IPS-NIHi11 (cell line): ENCODE measurements at places on chromosomes 2 and 18.
A peak's percentile ranks its signal among the peaks of the same experiment; 100 is the strongest.

- DNase-seq, result peak; percentile 34
Observed at GRCh38 chr2:201235860-201236811, 24.2 kb upstream of the CASP8 start.

- no peak for DNase-seq
Observed at GRCh38 chr2:26556309-26557243, 78.7 kb upstream of the OTOF start.

DNA sequence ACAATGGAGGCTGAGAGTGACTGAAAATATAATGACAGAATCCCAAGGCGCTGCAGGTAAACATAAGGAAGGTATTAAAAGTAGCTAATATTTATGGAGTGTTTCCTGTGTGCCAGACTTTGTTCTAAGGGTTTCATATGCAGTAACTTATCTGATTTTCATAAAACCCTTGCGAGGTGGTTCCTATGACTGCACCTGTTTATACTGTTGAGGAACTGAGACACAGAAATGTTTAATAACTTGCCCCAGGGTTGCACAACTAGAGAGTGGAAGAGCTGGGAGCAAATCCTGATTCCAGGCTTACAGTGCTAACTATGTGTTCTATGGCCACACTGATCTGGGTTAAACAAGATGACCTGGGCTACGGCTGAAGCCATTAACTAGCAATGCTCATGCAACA lies 2.4 kb downstream of the SP110 start:
- DNase-seq, result no peak

DNA sequence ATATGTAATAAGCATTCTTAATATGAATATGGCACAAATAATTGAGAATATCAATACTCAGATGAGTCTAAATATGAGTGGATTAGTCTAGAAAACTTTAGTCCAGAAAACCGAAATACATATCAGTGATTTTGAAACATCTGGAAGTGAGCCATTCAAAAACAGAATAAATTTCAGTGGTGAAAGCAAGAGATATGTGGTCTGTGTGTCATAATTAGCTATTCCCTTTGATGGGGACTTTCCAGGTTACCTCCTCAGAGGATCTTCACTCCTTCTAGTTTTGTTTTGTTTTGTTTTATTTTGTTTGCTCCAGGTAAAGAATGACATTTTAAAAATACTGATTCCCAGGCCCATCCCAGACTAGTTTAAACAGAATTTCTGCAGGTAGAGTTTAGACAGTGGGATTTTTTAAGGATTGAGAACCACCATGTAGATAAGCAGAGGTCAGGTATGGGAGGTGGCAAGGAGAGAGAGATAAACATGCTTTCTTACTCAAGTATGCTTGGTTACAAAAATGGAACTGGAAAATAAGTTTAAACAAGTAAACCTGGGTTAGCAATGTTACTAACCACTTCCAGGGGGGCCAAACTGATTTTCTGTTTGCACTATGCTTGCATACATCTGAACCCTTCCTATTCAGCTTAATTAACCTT lies 70.7 kb downstream of the NABP1 start:
- DNase-seq, result no peak

DNA sequence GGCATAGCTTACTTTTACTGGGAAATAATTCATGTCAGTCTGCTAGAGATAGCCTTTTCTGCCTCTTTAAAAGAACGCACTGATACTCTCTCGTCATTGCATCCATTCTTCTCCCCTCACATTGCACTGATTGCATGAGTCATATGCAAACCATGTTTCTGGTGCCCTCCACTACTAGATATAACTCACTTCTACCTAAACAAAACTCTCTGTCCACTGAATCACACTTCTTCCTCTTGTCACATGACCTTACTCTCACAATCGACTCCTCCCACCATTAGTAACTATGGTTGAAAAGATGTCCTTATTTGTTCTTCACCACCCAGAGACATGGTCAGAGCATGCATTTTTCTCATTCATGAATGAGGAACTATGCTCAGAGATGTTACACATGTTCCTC lies 158.0 kb downstream of the CSRNP3 start:
- DNase-seq, result no peak

DNA sequence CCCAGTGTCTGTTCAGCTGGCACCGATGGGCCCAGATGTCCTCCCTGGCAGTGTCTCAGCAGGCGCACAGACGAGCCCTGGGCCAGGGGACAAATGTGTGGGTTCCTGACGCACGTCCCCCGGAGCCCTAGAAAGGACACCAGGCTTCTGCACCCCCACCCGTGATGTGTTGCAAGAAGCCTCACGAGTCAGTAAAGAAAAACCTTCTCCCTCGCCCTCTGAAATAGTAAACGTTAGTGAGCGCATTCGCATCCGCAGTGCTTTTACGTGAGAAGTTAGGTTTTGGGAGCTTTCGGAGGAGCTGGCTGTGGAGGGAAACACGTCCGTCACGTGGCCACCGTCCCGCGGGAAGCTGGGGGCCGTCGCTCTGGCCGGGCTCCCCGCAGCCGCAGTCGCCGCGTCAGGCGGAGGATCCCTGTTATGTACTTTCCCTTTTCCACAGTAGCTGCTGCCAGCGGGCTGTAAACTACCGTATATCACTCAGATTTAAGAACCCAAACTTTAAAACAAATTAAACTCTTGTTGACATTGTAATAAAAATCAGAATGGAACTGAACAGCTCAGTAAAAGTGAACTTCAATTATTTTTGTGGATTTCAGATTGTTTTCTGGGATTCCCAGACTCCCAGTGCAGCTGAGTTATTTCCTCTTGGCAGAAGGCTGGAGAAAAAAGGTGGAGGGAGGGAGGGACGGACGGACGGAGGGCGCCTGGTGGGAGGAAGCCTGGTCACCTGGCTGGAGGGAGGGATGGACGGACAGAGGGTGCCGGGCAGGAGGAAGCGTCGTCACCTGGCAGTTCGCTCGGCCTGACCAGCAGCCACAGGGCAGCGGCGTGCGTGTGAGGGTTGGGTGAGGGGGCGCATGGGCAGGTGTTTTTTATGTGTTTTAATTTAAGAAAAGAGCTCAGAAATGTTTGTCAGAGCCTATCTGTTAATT lies 112.1 kb downstream of the NFATC1 start:
- DNase-seq, result no peak

GRCh38 chr2:148627224-148627623 lies 17.3 kb upstream of the EPC2 start:
- DNase-seq, result no peak

DNA sequence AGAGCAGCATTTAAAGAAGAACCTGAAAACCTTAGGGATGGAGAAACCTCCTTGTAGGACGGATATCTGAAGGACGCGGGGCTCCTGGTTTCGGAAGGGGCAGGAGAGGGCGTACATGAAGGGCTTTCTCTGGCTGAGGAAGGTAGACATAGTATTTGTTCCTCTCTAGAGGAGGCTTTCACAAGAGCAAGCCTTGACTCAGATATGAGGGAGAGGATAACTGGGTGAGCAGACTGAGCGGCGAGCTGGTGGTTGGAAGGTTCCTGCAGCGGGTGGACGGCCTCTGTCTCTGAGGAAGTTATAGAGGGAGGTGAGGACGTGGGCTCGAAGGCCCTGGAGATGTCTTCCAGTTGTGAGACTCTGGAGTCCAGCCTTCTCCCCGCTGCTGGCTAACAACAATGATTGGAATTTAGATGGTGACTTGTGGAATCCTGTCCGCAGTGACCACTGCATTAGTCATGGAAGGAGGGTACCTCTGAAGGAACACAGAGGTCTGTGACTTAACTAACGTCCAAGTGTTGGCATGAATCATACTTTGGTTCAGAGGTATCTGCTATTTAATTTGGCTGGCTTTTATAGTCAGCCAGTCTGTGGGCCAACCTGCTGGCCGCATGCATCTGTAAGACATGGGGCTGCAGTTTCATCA lies 80.9 kb downstream of the ASAP2 start:
- no peak for DNase-seq

DNA sequence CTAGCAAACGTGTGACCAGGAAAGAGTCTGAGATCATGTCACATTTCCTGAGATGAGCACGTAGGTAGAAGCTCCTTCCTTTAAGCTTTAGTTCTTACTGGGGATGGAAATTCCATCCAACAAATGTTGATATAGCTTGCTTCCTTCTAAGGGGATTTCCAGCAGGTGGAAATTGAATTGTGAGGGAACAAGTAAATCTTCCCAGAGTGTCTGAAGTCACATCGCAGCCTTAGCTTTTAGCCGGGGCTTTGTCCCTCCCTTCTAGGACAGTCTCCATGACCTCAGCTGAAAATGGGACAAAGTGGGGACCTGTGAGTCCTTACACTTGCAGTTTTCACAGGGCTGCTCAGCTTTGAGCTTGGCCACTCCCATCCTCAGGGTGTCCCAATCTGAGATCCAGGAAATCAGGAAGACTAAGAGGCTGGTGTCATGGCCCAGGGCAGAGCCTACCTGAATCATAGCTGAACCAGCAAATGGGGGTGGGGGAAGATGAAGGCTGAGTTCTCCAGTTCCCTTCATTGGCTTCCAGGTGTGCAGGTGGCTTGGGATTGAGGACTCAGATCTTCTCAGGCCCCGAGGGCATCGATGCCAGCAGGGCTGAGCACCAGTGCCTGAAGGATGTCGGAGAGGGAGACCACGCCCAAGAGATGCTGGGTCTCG lies 8.3 kb downstream of the PRKAG3 start:
- no peak for DNase-seq

DNA sequence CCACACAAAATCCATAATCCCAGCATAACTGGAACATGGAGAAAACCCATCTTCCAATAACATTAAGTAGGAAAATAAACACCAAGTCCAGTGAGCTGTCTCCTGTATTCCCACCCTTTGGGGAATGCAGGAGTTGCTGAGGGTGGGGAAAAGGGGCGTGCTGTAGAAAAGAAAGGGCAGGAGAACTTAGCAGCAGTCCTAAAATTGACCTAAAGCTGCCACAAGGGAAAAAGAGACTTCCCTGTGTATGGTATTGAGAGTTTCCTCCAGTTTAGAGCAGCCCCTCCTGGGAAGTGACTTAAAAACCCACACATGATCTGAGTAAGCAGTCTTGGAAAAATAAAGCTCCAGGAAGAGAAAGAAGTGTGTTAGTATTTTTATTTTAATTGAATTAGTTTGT lies 428.8 kb downstream of the THSD7B start:
- no peak for DNase-seq

GRCh38 chr2:195501746-195502145 lies 155.3 kb upstream of the SLC39A10 start:
- DNase-seq, result no peak

DNA sequence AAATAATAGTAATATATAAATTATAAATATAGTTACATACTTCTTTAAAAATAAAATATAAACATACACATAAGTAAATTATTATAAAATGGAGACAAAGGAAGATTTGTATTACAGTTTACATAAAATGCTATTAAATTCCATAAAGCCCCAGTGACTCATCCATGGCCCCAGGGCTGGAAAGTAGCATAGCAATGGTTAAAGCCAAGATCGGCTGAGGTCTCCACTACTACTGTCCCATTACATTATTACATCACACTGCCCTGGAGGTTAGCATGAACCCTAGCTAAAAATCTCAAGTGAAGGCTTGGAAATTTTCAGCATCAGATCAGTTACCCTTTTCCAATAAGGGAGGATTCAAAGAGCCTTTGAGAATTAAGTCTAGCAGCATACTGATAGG lies 936.2 kb downstream of the DSC3 start:
- no peak for DNase-seq

- DNase-seq, result no peak
Observed at GRCh38 chr2:161555826-161556225, 68.4 kb upstream of the SLC4A10 start.

DNA sequence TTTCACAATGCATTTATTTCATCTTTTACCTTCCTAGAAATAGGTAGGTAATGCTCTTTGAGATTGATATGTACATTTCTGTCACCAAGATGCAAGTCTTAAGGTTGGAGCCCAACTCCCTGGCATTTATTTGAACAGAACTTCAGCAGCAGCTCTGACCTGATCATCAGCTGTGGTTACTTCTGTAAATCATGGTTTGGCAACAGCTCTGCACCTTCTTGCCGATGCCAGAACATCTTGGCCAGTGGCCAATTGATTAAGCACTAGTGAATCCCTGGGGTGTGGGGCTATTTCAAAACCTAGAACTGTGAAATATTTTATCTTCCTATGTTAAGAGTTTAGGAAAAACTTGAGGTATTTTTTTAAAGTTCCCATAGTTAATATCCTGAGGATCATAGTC lies 124.8 kb upstream of the NYAP2 start:
- DNase-seq, result no peak

- no peak for DNase-seq
Observed at GRCh38 chr2:148974095-148974494, 64.4 kb upstream of the LYPD6B start.

GRCh38 chr2:219627103-219628100 lies at the start of gene SLC4A3:
TSS of gene SLC4A3 (plus strand) at chr2:219627630. CDS start at chr2:219627993, 363 bp downstream.
- peak; percentile 95 for DNase-seq

DNA sequence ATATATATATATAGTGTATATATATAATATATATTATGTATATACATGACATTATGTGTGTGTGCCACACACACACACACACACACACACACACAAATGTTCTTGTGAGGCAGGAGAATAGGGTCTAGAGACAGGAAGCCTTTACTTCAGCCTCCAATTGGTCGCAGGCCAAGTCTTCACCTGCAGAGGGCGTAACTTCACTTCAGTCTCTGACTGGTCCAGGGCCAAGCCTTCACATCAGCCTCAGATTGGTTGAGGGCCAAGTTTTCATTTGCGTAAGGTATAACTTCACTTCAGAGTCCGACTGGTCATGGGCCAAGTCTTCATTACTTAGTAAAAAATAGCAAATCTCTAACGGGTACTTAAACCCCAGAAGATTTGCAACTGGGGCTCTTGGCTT lies 13.2 kb upstream of the SS18 start:
- DNase-seq, result peak; percentile 57

DNA sequence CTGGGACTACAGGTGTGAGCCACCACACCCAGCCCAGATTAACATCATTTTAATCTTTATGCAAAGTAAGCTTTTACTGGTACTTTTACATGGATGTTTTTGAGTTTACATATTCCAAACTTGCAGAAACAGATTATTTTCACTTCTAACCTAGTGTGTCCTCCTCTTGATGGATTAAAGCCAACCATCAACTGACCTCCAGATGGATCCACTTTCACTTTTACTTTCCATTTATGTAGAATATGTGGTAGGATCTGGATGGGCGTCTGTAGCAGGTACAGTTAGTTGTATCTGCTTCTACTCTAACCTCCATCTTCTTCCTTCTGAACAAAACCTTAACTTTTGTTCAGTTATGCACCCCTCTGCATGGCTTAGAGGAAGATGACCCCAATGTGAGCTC lies 264.1 kb downstream of the CDH20 start:
- no peak for DNase-seq

DNA sequence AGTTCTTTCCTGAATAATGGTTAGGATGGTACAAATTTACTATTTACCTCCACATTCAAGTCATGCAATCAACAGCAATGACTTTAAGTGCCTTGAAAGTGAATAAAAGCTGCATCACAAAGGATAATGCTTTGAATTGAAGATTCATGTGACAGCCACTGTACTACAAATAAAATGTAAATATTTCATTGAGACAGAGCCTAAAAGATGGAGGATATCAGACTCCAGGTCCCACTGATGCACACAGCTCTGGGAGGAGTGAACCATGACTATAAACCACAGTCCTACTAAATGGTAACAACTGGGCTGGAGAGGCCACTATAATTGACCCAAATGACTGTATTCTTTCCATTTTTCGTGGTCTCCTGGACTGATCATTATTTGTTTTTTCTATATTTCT lies 576.9 kb downstream of the ADCYAP1 start:
- no peak for DNase-seq
